ENCODE measurements at places on chromosomes 2 and 18.

DNA sequence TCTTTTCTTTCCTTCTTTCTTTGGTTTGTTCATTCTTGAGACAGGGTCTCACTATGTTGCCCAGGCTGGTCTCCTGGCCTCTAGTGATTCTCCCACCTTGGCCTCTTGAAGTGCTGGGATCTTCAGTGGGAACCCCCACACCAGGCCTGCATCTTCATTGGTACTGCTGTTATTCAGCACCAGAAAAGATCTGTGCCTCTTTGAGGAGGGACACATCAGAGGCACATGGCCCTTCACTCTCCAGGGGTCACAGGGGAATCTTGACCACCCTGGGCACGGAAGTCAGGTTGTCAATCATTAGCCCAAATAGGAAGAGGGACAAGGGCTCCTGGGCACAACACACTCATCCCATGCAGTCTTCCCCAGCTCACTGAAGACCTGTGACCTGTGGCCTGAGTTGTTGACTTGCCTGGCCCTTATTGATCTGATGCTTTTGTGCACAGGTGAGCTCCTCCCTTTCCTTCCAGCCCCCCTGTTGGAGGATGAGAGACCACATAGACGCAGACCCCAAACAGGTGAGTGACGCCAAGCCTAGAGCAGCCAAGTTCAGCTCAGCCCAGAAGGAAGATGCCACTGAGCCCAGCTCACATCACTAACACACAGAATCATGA, 33.0 kb upstream of the ODC1 start:
- no peak for DNase-seq

- DNase-seq = no peak
These were observed 24.0 kb downstream of the KCNIP3 start for GRCh38 chr2:95320986-95321767.

DNA sequence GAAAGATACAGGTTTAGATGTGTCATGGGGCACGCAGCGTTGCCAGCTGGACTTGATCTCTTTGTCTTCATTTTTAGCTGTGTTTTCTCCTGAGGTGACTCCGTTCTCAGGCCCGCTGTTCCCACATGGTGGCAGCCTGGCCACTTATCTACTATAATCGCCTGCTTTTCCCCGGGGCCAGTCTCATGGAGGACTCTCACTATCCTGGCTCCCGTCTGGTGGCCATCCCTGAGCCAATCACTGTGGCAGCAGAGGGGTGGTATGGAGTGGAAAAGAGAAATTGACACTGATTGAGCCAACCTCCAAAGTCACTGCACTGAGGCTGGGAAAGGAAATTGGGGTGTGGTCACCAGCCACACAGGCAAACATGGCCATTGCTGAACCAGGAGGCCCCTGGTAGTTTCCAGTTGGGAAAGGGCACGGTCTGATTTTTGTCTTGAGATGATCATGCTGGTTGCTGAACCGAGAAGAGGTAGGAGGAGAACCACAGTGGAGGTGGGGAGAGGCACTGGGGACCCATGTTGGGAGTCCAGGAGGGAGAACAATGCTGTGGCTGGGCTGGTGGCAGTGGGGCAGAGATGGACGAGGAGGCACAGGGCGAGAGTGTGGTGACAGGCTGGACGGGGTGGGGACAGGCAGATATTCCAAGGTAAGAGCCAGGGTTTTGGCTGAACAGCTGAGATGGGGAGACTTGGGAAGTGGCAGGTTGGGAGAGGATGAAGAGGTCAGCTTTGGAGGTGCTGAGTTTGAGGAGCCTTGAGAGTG, 45.6 kb downstream of the KCNIP3 start:
- no peak for DNase-seq

DNA sequence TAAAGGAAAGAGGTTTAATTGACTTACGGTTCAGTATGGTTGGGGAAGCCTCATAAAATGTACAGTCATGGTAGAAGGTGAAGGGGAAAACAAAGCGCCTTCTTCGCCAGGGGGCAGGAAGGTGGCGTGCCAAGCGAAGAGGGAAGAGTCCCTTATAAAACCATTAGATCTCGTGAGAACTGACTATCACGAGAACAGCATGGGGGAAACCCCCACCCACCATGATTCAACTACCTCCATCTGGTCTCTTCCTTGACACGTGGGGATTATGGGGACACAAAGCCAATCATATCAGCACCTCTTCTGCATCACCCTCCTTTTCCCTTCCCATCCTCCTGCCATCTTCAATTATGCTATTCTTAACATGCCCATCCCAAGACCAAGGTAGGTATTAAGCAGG, 29.9 kb upstream of the TANK start:
- DNase-seq = no peak

GRCh38 chr18:21741562-21742314, 1.1 kb downstream of the MIB1 start:
- no peak for DNase-seq

DNA sequence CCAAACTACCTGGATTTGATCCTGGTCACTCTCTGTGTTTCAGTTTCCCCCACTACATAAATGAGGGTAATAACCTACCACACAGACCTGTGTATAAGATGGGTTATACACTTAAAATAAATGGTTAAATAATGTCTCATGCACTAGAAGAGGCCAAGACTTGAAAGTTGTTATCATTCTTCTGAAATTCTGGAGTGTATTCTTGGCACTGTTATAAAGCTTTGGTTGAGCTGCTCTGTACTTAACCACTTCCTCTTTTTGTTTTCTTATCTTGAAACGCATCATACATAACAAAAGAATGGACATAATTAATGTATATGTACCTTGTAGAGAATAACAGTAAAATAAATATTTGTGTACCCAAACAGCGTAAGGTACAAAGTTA, 281.0 kb downstream of the AFF3 start:
- DNase-seq = no peak

GRCh38 chr18:12005538-12006487, 24.5 kb downstream of the IMPA2 start:
- no peak for DNase-seq

- no peak for DNase-seq
These were observed 66.9 kb downstream of the STK39 start for GRCh38 chr2:168180483-168180882.

- no peak for DNase-seq
These were observed 38.7 kb upstream of the PTPN4 start for GRCh38 chr2:119721043-119721442.

- no peak for DNase-seq
These were observed 721.8 kb downstream of the ERBB4 start for GRCh38 chr2:211816754-211817153.

DNA sequence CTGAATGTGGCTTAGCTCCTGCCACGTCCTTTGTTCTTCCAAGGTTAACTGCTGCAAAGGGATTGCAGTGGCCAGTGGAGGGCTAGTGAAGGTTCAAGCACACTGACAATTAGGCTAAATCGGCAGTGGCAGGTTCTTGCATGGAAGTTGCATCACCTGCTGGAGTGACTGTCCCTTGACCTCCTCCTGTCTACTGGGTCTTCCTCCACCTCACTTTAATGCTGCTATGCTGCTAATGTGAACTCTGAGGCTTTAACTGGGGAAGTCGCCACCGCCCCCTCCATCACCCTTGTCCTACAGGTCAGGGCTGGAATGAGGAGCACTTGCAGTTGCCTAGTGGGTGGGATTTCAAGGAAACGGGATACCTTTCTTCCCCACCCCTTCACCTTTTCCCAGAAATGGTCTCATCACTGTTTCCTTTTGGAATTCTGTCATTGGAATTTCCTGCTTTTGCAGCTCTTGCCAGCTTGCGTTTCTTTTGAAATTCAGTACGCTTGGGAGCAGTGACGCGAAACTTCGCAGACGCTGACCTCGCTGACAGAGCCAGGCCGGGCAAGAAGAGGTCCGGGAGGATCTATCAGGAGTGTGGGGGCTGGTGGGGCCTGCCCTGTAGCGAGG, 150.3 kb downstream of the SH3RF3 start:
- DNase-seq = no peak

GRCh38 chr2:223058952-223059716, 7.1 kb downstream of the KCNE4 start:
- DNase-seq = peak; percentile 95

DNA sequence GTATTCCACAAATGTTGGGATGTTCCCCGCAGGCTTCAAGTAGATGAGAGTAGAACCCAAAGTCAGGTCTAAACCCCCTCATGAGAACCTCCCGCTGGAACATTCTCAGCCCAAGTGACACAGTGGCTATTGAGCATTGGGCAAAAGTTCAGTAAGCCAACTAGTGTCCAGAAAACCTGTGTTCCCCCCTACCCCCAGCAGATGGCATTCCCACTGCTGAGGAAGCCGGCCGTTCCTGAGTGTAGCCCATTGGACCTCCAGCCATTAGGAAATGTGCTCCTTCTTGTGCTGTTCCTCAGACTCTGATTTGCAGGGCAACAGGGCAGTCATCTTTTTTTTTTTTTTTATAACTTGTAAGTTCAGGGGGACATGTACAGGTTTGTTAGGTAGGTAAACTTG, 152.1 kb downstream of the NCK2 start:
- no peak for DNase-seq

DNA sequence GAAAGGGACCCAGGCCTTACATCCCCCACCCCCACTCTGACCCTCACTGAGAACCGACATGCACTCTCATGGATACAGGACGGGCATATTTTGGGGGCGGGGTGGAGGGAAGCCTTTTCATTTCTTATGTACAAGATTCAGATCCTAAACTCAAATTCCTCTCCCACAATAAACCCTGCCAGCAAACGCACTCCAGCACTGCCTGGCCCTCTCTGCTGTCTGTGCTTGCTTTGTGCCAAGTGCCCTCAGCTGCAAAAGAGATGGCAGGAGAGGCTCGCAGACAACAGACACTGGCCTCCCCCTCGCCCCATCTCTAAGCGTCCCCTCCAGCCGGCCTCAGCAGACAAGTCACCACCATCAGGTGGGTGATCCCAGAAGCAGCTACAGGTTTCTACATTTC, 42.4 kb downstream of the FAM168B start:
- no peak for DNase-seq

DNA sequence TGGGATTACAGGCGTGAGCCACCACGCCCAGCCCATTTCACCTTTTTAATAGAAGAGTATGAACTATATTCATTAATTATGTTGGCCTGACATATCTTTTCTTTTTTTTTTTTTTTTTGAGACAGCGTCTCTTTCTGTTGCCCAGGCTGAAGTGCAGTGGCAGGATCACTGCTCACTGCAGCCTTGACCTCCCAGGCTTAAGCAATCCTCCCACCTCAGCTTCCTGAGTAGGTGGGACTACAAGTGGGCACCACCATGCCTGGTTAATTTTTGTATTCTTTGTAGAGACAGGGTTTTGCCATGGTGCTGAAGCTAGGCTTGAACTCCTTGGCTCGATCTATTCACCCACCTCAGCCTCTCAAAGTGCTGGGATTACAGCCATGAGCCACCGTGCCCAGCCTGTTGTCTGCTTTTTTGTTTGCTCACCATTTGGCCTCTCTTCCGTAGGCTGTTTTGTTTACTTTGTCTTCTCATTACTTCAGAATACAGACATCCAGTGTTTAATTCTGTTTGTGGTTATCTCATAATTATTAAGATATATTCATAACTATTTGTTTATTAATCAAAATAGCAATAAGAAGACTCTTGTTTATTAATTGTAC, 16.3 kb upstream of the CDH2 start:
- DNase-seq = no peak

DNA sequence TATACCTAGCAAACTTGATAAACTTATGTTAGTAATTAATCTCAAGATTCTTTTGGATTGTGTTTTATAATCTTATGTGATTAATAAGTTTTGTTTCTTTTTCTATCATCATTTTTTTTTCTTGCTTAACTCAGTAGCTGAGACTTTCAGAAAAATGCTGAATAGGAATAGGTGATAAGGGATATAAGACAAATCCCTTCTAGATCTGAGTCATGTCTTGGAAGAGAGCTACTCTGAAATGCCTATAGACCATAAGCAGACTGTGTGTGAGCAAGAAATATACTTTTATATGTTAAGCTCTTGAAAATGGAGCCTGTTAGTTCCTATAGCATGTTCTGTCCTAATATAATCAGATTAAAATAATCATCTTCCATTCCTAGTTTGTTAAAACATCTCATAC, 29.6 kb downstream of the CYBRD1 start:
- DNase-seq = no peak

- DNase-seq = no peak
These were observed 5.3 kb downstream of the PTGR3 start for GRCh38 chr18:75203416-75204268.

DNA sequence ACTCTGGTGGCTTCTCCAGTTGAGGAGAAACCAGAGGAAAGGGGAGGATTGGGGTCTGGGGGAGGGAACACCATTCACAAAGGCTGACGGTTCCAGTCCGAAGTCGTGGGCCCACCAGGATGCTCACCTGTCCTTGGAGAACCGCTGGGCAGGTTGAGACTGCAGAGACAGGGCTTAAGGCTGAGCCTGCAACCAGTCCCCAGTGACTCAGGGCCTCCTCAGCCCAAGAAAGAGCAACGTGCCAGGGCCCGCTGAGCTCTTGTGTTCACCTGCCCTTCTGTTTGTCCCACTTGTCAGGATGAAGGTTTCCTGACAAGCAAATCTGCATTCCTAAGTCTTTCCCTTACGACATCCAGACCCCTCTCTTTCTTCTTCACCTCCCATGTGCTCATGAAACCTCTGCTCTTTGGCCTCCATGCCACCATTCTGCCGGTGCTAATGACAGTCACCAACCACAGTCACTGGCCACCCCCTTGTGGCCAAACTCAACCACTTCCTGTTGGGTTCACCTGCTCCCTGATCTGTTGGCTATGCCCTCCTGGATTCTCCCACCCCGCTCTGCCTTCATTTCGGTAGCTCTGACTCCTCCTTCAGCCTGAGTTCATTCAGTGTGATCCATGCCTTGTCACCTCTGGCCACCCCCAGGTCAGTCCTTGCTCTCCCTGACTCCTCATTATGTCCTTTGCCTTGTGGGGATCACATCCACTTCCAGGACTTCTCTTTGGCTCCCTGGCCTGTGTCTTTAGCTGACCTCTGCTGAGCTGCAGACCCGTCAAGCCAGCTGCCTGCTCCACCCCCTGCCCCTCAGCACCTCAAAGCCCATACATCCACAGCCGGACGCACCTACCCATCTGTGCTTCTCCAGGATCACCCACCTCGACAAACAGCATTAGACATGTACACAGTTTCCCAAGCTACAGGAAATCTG, 17.6 kb downstream of the EMX1 start:
- peak; percentile 33 for DNase-seq

- DNase-seq = no peak
These were observed 152.9 kb upstream of the EPAS1 start for GRCh38 chr2:46144133-46144800.

- DNase-seq = no peak
These were observed 80.0 kb downstream of the SOWAHC start for GRCh38 chr2:109694190-109694589.

DNA sequence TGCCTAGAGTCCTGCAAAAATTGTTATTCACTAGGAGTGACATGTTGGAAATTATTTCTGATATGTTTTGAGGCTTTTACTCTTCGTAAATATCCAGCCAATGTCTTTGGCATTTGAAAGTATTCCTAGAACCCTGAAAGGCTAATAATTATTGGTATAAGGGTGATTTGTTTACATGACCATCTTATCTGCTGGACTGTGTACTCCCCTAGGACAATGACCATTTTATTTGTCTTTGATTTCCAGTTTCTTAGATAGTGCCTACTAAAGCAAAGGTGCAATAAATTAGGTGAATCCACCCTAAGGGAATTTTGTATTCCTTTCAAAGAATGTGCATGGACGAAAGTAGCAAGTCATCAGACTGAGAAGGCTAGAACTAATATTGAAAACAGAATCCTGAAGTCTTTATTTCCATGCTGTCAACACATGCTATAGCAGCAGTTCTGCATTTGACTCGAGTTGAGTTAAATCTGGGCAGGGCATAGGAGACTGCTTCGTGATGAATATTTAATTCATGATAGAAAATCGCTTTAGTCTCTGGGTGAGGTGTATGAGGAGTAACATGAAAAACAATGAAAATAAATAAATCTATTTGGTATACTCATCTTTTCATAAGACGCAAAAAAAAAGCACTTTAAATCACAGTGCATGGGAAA, 235.7 kb downstream of the GPD2 start:
- no peak for DNase-seq

GRCh38 chr2:168920504-168921157, 19.5 kb downstream of the G6PC2 start:
- no peak for DNase-seq

All from SHP77 treated with DMSO at 0.1 percent for 48 hours (cell line).